ENCODE measurements at places on chromosomes 6 and 20.

DNA sequence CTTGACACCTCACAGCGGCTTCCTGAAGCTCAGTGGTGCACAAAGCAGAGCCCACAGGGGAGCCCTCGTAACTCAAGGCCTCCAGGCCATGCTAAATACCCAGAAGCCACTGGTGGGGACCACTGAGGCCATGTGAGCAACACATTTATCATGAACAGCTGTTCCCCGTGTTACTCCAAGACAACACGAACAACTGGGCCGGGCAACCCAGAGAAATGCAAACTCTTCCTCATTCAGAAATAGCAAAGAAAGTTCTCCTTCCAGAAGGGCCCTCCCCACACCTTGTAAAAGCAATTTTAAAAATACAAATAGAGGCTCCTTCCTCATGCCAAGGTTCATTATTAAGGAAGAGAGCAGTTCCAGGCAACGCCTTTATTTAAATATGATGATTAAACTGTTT is 36.3 kb upstream of the SLCO4A1 start:
- no peak for DNase-seq

DNA sequence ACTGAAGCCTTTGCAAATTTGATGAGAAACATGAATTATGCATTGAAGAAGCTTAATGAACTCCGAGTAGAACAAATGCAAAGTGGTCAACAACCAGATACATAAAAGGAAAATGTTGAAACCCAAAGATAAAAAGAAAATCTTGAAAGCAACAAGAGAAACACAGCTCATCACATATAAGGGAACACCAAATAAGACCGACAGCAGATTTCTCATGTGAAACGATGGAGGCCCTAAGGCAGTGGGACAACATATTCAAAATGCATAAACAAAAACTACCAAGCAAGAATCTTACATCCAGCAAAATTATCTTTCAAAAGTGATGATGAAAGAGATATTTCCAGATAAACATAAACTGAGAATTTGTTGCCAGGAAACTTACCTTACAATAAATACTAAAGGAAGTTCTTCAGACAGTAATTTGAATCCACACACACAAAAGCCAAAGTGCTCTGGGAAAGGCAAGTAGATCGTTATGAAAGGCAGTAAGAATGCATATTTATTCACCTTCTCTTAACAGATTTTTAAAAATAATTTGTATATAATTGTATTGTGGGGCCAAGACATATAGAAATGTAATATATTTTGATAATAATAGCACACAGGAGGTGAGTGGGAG is 22.5 kb downstream of the SLC52A3 start:
- DNase-seq = no peak

GRCh38 chr20:13261460-13262301 is 40.6 kb downstream of the ISM1 start:
- DNase-seq = no peak

DNA sequence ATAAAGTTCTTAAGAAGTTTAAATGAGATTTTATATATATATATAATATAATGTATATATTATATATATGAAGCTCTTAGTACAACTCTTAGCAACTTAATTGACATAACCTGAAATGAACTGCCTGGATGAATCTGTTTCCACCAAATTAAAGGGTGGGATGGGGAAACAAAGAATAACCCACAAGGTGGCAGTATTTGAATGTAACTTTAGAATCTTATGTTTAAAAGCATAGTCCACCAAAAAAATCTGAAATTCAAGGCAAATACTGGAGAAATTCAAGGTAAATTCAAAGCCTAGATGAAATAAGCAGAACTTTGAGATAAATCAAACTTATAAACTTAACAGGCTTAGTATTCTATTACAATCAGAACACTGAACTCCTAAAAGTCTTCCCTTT is 4.4 kb upstream of the IBTK start:
- no peak for DNase-seq

DNA sequence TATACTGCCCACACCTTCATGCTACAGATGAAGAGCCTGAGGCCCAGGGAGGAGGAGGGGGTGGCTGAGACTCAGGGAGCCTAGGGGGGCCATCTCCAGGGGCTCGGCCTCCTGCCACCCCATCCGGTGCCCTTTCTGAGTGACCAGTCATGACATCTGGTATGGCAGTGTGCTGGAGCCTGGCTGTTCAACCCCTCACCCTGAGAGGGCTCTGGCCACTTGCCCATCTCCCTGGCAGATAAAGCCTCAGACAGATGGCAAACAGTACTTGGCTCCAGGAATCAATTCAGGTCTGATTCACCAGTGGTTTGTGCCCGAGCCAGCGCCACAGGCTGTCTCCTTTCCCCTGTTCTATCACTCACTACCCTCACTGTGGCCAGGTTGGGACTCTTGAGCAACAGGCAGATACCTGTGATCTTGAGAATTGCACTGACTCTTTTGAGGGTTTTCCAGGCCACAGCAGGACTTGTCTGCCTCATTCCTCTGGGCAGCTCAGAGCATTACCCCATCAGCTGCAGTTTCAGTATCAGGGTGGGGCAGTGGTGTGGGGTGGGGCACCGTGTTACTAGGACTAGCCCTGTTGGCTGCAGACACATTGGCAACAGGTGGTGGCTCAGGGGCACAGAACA is 22.8 kb downstream of the SRSF3 start:
- DNase-seq = no peak

- DNase-seq = no peak
These were observed 5.5 kb downstream of the BFSP1 start for GRCh38 chr20:17525650-17526049.

- no peak for DNase-seq
These were observed 33.1 kb downstream of the MTHFD1L start for GRCh38 chr6:150898399-150899170.

DNA sequence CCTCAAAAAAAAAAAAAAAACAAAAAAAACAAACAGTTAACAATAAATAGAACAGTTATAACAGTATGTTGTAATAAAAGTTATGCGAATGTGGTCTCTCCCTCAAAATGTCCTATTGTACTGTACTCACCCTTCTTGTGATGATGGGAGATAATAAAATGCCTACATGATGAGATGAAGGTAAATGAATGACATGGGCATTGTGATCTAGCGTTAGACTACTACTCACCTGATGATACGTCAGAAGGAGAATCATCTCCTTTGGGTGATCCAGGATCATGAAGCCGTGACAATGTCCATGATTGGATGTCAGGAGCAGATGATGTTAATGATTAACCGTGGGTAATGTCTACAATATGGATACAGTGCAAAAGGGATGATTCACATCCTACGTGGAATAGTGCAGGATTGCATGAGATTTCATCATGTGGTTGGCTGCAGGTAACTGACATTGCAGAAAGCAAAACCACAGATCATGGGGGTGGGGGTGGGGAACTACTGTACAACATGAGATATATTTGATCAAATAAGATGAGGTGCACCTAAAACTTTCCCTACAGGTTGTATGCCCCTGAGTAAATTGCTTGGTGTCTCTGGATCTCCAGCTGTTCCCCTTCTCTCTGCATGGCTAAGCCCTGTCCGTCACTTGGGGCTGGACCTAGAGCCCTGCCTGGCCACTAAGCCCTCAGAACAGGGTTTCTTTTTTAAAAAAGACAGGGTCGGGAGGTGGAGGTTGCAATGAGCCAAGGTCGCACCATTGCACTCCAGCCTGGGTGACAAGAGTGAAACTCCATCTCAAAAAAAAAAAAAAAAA is 6.2 kb upstream of the RBCK1 start:
- no peak for DNase-seq

DNA sequence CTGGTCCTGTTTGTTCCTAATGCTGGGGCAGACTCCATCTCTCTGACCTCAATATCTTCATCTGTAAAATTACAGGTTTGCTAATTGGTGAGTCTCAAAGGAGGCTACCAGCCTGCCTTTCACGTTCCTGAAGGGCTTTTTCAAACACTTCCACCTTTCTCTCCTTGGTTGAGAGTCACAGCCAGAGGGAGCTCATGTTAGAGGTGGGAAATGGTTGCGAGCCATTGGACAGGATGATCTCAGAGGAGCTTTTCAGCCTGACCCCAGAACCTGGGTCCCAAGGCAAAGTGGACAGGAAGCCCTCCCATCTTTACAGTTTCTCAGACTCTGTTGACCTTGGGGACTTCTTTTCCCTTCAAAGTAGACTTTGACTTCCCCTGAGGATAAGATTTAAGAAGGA is 37.6 kb downstream of the NDUFAF5 start:
- DNase-seq = no peak

DNA sequence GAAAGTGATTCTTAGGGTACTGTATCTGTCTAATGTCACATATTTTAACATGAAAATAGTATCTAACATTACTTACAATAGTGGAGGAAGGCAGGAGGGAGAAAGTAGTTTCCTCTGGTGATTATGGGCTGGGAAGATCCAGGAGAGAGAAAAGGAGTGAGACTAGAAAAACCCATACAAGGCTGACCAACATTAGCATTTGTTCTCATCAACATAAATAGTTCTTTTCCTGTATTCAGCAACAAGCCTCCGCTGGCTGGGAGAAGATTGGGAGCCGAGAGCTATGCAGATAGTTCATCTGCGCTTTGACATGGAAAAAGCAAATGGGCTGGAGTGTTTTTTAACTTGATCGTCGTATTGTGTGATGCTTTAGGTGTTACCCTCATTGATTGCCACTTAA is 239.4 kb downstream of the PHACTR1 start:
- DNase-seq = no peak

GRCh38 chr6:145648149-145648548 is 87.2 kb downstream of the EPM2A start:
- DNase-seq = no peak

DNA sequence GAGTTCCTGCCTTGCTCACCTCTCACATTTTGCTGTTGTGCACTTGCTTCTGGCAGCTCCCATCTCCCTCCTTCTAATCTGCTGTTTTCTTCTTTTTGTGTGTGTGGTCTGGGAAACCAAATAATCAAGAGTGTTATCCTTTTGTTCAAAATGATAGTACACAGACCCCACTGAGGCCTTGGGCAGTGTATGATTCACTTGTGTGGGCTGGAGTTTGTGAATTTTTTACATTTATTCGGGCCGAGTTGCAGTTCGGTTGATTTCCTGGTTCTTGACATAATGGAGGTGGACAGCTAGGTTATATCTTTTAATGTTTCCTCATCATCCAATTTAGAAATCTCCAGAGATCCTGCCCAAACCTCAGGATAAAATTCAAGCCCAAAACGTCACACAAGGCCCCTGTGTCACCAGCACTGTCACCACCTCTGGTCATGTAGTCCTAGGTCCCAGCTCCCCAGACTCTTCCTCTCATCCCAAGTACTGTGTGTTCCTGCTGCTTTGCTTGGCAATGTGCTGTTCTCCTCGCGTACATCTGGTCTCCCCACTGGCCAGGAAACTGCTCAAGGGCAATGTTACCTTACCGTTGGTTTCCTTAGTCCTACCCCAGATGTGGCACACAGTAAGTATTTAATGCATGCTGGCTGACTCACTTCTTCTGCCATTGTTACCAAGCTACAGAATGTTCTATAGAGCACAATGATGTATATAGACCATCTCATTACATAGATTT is 55.7 kb upstream of the PHACTR2 start:
- DNase-seq = no peak

DNA sequence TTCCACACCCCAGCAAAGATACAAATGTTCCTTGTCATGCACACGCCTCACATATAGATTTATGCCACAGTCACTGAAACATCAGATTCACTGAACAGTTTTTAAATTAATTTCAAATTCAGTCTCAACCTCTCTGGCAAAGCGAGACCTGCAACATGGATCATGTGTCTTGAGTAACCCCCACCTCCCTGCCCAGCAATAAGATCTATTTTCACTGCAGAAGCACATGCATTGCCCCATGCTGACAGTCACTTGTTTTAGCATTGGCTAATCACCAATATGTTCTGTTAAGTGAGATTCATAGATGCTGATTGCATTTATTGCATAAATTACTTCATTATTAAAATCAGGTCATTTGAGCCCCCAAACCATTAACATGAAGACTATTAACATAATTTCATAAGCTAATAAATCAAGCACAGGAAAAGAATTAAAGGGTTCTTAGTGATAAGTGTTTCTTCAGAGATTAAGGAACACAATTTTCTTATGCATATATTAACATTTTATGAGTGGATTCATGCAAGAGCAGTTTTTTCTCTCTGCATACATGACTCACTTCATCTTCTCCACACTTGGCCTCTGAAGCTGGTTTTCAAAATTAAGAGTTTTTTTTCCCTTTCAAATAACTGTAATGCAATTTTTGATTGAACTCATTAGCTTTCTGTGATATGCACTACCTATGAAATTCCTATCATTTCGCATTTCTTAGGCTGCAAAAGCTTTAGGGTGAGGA is 173.2 kb upstream of the SOX4 start:
- no peak for DNase-seq

DNA sequence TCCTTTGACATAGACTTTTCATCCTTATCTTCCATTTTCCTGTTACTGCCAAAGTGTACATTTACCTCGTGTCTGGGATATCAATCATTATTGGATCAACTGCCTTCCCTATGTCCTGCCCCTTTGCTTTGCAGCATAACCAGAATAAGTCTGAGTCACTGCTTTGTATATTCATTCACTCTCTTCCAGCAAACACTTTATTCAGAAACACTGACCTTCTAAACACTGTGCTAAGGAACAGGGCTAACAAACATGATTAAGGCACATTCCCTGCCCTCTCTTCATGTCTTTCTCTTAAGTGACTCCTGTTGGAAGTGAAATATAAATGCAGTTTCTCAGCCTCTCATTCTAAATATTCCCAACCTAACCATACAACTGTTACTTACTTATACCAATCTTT is 66.9 kb downstream of the COL19A1 start:
- no peak for DNase-seq

DNA sequence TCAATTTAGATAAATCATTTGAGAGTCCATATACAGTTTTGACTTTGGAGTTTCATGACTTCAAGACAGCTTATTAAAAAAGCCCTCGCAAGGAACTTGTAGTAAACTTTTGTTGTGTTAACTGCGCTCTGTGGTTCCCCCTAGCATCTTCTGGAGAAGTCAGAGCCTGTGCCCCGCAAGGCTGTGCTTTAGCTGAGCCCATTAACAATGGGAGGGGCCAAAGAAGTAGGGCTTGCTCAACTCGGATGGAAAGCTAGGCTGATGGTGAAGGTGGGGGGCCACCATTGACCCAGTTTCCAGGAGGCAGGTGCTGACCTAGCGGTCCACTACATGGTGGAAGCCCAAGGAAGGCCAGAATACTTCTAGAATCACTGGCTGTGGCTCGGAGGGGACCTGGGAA is 29.3 kb upstream of the OVOL2 start:
- DNase-seq = no peak

GRCh38 chr6:94269256-94269655 is 849.9 kb upstream of the EPHA7 start:
- DNase-seq = no peak

- no peak for DNase-seq
These were observed 109.1 kb upstream of the ENPP5 start for GRCh38 chr6:46279874-46280273.

- DNase-seq = no peak
These were observed 97.1 kb upstream of the PLCB4 start for GRCh38 chr20:8971669-8972316.

DNA sequence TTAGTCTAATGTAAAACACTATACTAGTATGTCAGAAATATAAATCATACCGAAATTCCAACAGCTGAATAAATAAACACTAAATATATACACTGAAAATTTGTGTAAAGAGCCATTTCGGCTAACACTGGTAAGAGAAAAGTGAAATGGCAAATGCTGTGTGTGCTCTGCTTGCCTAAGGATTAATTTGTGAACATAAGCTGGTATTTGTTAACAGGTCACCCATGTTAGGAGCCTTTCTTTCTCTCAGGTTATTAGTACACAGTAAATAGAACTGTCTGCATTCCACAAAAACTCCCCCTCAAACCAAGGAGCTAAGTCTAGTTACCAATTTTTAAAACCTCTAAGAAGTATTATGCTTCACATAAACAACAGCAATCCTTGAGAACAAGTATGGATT is 27.0 kb downstream of the ELOVL5 start:
- DNase-seq = no peak

- no peak for DNase-seq
These were observed 217.1 kb upstream of the THEMIS start for GRCh38 chr6:128117916-128118315.

All from thoracic aorta (tissue), 2 donors.